ENCODE measurements at places on chromosomes 1 and 21. TPM values are rescaled to one million over a fixed set of nuclear protein-coding genes. Genes with fewer than 3 reads are reported as not detected.

The CERS2 gene
- 189 TPM for total RNA-seq

GRCh38 chr1:92953491-92953890, 7.8 kb downstream of the DIPK1A start:
- no peak overlapping the region for H3K4me3 ChIP-seq
- no peak for DNase-seq
- H3K27ac ChIP-seq, result no peak overlapping the region
- peaks cover 16% of the 10 kb centered on the region for H3K4me1 ChIP-seq
- no peaks in the 10 kb centered on the region for H3K36me3 ChIP-seq

The CLK2 gene
- total RNA-seq, result 36.1 TPM

The DRAXIN gene
- 0.79 TPM for total RNA-seq

The FTCD gene
- 2.0 TPM for total RNA-seq
